Dorsolateral prefrontal cortex (tissue), 122 donors: ENCODE measurements at places on chromosomes 5 and 9. TPM values are rescaled to one million over a fixed set of nuclear protein-coding genes. Genes with fewer than 3 reads are reported as not detected.

PCDHA11 gene
- total RNA-seq = 5.8 TPM

NAA35 gene
- total RNA-seq = 31.3 TPM

GDA gene
- 77.0 TPM for total RNA-seq

DNAJA1 gene
- 242 TPM for total RNA-seq

NXNL2 gene
- total RNA-seq = 0.74 TPM

PCDHB5 gene
- total RNA-seq = 9.9 TPM

GAS1 gene
- 5.1 TPM for total RNA-seq

CTNNA1 gene
- 232 TPM for total RNA-seq

LCN9 gene
- not detected for total RNA-seq

FAM151B gene
- 9.0 TPM for total RNA-seq

C9 gene
- total RNA-seq = not detected

TRIM7 gene
- 3.6 TPM for total RNA-seq

GABRB2 gene
- total RNA-seq = 202 TPM

ARSI gene
- total RNA-seq = 1.1 TPM

TMC1 gene
- 0.96 TPM for total RNA-seq

TRPM3 gene
- total RNA-seq = 46.2 TPM

EQTN gene
- 2.0 TPM for total RNA-seq

FREM1 gene
- 2.9 TPM for total RNA-seq

CTXN3 gene
- total RNA-seq = 21.0 TPM

CDX1 gene
- total RNA-seq = 0.57 TPM

CAMK4 gene
- 81.5 TPM for total RNA-seq

FGFR4 gene
- total RNA-seq = 6.7 TPM

CEP78 gene
- 30.7 TPM for total RNA-seq

CCL21 gene
- total RNA-seq = not detected

VCAN gene
- 50.7 TPM for total RNA-seq

FAXDC2 gene
- 53.3 TPM for total RNA-seq

C5orf46 gene
- not detected for total RNA-seq

ANKRD31 gene
- 0.84 TPM for total RNA-seq

ANKRD18B gene
- total RNA-seq = 21.8 TPM

FGF18 gene
- total RNA-seq = 0.55 TPM

TXNDC8 gene
- not detected for total RNA-seq

LECT2 gene
- total RNA-seq = not detected

IFNA21 gene
- not detected for total RNA-seq

OR2K2 gene
- not detected for total RNA-seq

CARTPT gene
- total RNA-seq = 111 TPM

CDH12 gene
- total RNA-seq = 17.3 TPM

ANKRD55 gene
- 0.89 TPM for total RNA-seq

SV2C gene
- total RNA-seq = 3.6 TPM
